Thoracic aorta (tissue), 2 donors: ENCODE measurements at places on chromosomes 11 and 22. TPM values are rescaled to one million over a fixed set of nuclear protein-coding genes. Genes with fewer than 3 reads are reported as not detected.

- no peak overlapping the region for H3K27ac ChIP-seq
- H3K27me3 ChIP-seq, result no peaks in the 10 kb centered on the region
- no peaks in the 10 kb centered on the region for H3K4me1 ChIP-seq
- no peak overlapping the region for H3K4me3 ChIP-seq
Observed at GRCh38 chr11:133649040-133649439, 116.7 kb upstream of the OPCML start.

GRCh38 chr11:4865855-4866254 is 15.8 kb upstream of the OR51T1 start:
- no peak overlapping the region for H3K4me3 ChIP-seq
- no peaks in the 10 kb centered on the region for H3K27me3 ChIP-seq
- DNase-seq, result no peak
- no peak overlapping the region for H3K27ac ChIP-seq

DNA sequence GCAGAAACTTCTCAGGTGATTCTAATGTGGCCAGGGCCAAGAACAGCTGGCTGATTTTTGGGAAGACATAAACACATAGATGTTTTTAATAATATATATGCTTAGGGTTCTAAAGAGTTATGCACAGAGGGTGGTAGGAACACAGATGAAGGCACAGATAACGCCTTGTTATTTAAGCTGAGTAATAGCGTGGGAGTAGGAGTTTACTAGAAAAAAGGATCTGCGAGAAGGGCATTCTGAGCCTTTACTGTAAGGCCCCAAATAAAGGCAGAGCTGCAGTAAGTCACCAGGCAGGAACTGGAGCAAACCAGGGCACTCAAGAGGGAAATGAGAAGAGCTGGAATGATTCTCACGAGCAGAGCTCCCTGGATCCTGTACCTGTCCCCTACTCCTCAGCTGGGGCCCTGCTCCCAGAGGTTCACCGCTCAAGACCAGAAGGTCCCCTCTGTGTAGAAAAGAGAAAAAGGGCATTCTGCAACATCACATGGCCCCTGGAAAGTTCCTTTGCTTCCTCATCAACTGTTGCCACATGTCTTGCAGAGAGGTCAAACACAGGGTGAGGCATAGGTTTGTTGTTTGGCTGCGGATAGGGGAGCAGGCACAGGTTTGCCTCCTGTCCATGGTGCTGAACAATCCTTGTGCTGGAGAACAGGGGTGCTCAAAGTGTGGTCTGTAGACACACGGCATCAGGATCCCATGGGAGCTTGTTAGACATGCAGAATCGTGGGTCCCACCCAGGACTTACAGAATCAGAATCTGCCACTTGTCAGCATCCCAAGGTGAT is 125.7 kb downstream of the TENM4 start:
- no peak overlapping the region for H3K4me3 ChIP-seq
- no peaks in the 10 kb centered on the region for H3K36me3 ChIP-seq
- no peak for DNase-seq

DNA sequence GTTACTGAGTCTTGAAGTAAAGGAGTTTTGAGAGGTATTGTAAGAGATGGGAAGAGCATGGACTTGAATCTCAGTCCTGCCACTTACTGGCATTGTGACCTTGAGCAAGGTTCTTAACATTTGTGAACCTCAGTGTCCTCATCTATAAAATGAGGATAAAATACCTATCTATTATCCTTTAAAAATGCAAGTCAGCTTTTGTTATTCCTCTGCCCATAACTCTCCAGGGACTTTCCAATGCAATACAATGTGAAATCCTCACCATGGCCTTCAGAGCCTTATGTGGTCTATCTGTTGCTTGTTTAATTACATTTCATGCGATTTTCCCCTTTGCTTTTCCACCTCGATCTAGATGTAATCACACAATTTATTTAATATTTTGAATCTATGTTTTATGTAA is 9.1 kb downstream of the TMEM135 start:
- no peak for DNase-seq
- peaks cover 8% of the 10 kb centered on the region for H3K4me1 ChIP-seq
- no peak overlapping the region for H3K27ac ChIP-seq
- no peak overlapping the region for H3K4me3 ChIP-seq

- DNase-seq, result no peak
- H3K27ac ChIP-seq, result peak overlapping the region; percentile 4
- no peaks in the 10 kb centered on the region for H3K36me3 ChIP-seq
- H3K27me3 ChIP-seq, result no peaks in the 10 kb centered on the region
- peaks cover 10% of the 10 kb centered on the region for H3K4me1 ChIP-seq
Observed at GRCh38 chr11:70302419-70302752, 31.9 kb downstream of the PPFIA1 start.

GRCh38 chr11:123700772-123701171 is 40.7 kb downstream of the ZNF202 start:
- H3K27ac ChIP-seq, result no peak overlapping the region
- H3K36me3 ChIP-seq, result no peaks in the 10 kb centered on the region
- no peaks in the 10 kb centered on the region for H3K27me3 ChIP-seq
- DNase-seq, result no peak
- H3K4me3 ChIP-seq, result no peak overlapping the region

DNA sequence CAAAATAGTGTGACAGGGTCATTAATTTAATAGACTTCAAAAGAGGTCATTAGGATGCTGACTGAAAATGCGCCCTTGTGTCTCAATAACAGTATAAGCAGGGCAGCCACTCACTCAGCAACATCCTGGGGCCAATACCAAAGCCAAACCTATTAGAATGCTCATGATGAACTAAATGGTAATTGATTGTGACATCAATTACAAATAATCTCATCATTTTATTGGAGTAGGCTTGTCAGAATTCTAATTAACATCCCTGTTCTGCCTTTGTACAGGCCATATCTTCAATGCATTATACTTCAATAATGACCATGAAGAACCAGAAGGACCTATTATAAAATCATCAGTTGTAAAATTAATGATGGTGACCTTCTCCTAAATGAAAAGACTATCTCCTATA is 64.2 kb downstream of the DNAJC24 start:
- peaks cover 12% of the 10 kb centered on the region for H3K36me3 ChIP-seq
- H3K4me1 ChIP-seq, result no peaks in the 10 kb centered on the region
- H3K27ac ChIP-seq, result no peak overlapping the region
- no peak overlapping the region for H3K4me3 ChIP-seq
- DNase-seq, result no peak
- no peaks in the 10 kb centered on the region for H3K27me3 ChIP-seq

DNA sequence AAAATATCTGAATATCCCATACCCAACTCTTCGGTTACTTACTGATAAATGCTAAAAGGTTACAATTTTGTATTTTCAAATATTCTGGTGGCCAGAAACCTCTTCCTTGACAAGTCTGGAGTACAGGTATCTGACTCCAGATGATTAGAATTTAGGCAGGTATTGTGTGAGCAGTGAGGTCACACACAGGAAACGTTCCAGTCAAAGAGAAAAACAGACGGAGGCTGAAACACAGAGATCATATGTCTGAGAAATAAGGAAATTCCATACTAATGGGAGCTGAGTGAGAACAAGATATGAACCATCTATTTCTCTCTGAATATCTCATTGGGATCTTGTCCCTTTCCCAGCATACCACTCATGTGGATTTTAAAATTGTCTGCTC is 89.4 kb upstream of the IGLL5 start:
- no peaks in the 10 kb centered on the region for H3K36me3 ChIP-seq
- no peaks in the 10 kb centered on the region for H3K27me3 ChIP-seq
- H3K27ac ChIP-seq, result no peak overlapping the region
- no peak overlapping the region for H3K4me3 ChIP-seq
- no peak for DNase-seq

DNA sequence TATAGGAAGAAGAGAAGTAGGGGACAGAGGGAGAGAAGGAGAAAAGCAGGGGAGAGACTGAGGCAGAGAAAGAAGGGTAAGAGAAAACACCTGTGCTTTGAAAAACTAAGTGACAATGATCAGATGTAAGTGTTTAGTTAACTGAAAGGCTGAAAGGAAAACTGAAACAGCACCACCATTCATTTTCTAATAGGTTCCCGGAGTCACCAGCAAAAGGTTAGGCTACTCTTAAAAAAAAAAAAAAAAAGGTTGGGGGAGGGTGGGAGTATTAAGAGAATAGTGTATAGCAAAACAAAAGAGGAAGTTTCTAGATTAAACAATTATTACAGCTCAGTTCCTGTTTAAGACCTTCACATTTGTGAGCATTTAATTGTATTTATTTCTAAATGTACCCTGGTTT is 113.8 kb downstream of the CADM1 start:
- H3K4me3 ChIP-seq, result no peak overlapping the region
- no peaks in the 10 kb centered on the region for H3K4me1 ChIP-seq
- H3K27me3 ChIP-seq, result no peaks in the 10 kb centered on the region
- H3K36me3 ChIP-seq, result no peaks in the 10 kb centered on the region

GRCh38 chr11:60934124-60934789 is 10.0 kb downstream of the TMEM132A start:
- no peak overlapping the region for H3K4me3 ChIP-seq
- no peak for DNase-seq
- H3K27me3 ChIP-seq, result no peaks in the 10 kb centered on the region
- no peak overlapping the region for H3K27ac ChIP-seq
- H3K4me1 ChIP-seq, result no peaks in the 10 kb centered on the region

DNA sequence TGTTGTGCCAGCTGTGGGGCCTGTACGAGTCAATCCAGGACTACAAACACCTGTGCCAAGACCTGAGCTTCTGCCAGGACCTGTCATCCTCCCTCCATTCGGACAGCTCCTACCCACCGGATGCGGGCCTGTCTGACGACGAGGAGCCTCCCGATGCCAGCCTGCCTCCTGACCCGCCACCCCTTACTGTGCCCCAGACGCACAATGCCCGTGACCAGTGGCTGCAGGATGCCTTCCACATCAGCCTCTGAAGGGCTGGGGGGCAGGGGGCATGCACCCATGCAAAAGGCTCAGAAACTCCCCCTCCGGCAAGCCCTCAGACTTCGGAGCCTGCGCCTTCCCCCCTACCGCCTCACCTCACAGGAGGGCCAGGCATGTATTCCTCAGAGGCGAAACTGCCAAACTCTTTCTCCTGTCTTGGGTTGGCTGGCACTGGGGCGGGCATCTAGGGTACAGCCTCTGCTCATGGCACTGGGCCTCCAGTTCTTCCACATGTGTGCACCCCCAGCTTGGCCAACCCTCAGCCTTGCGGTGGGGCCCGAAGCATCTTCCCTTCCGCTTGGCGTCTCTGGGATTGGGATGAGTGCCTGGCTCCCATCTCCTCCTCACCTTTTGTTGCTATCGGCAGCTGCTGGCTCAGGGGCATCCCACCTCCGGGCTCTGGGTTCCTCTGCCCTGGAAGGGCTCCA is 1.2 kb downstream of the FAM89B start:
- H3K36me3 ChIP-seq, result no peaks in the 10 kb centered on the region
- DNase-seq, result no peak
- peak overlapping the region; percentile 79 for H3K27ac ChIP-seq
- H3K4me3 ChIP-seq, result peak overlapping the region; percentile 93

DNA sequence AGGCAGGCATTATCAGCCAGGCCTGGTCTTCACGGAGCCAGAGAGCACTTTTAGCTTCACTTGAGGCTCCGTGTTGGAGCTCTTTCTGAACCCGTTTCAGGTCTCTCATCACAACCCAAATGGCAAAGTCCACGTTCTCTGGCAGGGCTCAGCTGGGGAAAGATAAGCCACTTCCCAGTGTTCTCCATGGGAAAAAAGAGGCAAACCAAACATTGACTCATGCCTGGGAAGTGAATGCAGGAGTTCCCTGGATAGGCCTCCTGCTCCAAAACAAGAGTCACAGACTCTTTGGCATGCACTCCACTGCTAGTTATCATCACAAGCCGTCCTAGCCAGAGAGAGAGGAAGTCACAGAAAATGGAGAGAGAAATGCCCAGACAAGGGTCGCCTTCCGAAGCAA is 11.6 kb downstream of the OPCML start:
- DNase-seq, result no peak
- H3K36me3 ChIP-seq, result no peaks in the 10 kb centered on the region
- H3K4me1 ChIP-seq, result no peaks in the 10 kb centered on the region
- no peaks in the 10 kb centered on the region for H3K27me3 ChIP-seq

GRCh38 chr11:66414120-66414934 is 6.5 kb upstream of the NPAS4 start:
- no peak for DNase-seq
- H3K27me3 ChIP-seq, result no peaks in the 10 kb centered on the region
- peaks cover 76% of the 10 kb centered on the region for H3K4me1 ChIP-seq
- no peak overlapping the region for H3K27ac ChIP-seq
- H3K4me3 ChIP-seq, result no peak overlapping the region
- no peaks in the 10 kb centered on the region for H3K36me3 ChIP-seq

GRCh38 chr11:69962152-69962551 is 116.0 kb upstream of the ANO1 start:
- no peak overlapping the region for H3K27ac ChIP-seq
- no peaks in the 10 kb centered on the region for H3K36me3 ChIP-seq
- no peak overlapping the region for H3K4me3 ChIP-seq
- H3K4me1 ChIP-seq, result no peaks in the 10 kb centered on the region

GRCh38 chr22:44870021-44870420 is 117.6 kb downstream of the ARHGAP8 start:
- H3K4me1 ChIP-seq, result no peaks in the 10 kb centered on the region
- no peaks in the 10 kb centered on the region for H3K27me3 ChIP-seq
- no peak overlapping the region for H3K27ac ChIP-seq
- H3K36me3 ChIP-seq, result no peaks in the 10 kb centered on the region
- no peak for DNase-seq
- no peak overlapping the region for H3K4me3 ChIP-seq

GRCh38 chr11:96155627-96156378 is 187.2 kb downstream of the MAML2 start:
- peak; percentile 27 for DNase-seq
- H3K27ac ChIP-seq, result peak overlapping the region; percentile 75
- no peaks in the 10 kb centered on the region for H3K27me3 ChIP-seq
- peaks cover 23% of the 10 kb centered on the region for H3K4me1 ChIP-seq

GRCh38 chr11:110857892-110858546 is 145.8 kb upstream of the ARHGAP20 start:
- no peak for DNase-seq
- H3K27me3 ChIP-seq, result no peaks in the 10 kb centered on the region
- H3K27ac ChIP-seq, result no peak overlapping the region
- H3K4me3 ChIP-seq, result no peak overlapping the region
- peaks cover 20% of the 10 kb centered on the region for H3K4me1 ChIP-seq

GRCh38 chr11:2783536-2784082 is 83.8 kb upstream of the KCNQ1OT1 start:
- no peaks in the 10 kb centered on the region for H3K27me3 ChIP-seq
- H3K4me3 ChIP-seq, result no peak overlapping the region
- no peak for DNase-seq

DNA sequence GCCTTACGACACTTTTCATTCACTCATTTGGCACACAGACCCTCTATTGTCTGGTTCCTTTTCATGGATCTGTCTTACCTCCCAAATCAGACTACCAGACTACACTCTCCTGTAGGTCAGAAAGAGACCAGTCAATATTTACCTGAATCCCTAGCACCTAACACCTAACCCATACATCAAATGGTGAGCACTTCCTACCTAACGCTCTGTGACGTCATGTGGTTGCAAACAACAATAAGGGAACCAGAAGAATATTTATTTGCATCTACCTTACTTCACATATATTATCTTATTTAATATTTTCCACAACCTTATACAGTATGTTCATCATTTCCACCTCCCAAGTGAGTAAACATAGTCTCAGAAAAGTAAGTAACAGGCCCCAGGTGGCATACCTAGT is 323.4 kb downstream of the SOX6 start:
- no peaks in the 10 kb centered on the region for H3K4me1 ChIP-seq
- H3K27me3 ChIP-seq, result no peaks in the 10 kb centered on the region
- H3K36me3 ChIP-seq, result no peaks in the 10 kb centered on the region
- no peak overlapping the region for H3K4me3 ChIP-seq

HBG1 gene
- not detected for total RNA-seq

SHISA8 gene
- total RNA-seq, result not detected

CCS gene
- total RNA-seq, result 19.9 TPM

TSSK2 gene
- total RNA-seq, result not detected

SLC22A8 gene
- total RNA-seq, result not detected

IL17REL gene
- total RNA-seq, result not detected

TRIM66 gene
- 18.1 TPM for total RNA-seq

ARHGAP1 gene
- total RNA-seq, result 159 TPM
